Activated CD4-positive, CD25-positive, alpha-beta regulatory T cell treated with anti-CD3 and anti-CD28 coated beads, Interleukin-2, amount 50 U/mL, for 24 hours (primary cell): ENCODE measurements at places on chromosomes 12 and 14.

- ATAC-seq, result no peak
Observed at GRCh38 chr14:68563251-68564131, 229.4 kb downstream of the ZFP36L1 start.

DNA sequence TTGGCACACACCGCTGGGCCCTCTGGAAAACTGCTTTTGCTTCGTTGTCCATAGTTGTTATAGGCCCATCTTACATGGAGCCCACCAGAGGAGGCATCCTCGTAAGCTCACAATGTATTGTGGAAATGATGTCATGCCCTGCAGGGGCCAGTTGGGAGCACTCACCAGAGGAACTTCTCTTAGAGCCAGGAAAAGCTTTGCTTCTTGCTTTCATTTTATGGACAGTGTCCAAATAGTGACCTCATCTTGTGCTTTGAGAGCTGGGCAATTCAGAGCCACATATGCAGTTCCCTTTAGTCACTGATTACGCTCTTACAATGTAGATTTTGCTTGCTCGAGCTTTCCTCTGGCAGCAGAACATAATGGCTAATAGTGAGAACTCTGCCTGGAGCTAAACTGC, 275.6 kb downstream of the AACS start:
- no peak for ATAC-seq

DNA sequence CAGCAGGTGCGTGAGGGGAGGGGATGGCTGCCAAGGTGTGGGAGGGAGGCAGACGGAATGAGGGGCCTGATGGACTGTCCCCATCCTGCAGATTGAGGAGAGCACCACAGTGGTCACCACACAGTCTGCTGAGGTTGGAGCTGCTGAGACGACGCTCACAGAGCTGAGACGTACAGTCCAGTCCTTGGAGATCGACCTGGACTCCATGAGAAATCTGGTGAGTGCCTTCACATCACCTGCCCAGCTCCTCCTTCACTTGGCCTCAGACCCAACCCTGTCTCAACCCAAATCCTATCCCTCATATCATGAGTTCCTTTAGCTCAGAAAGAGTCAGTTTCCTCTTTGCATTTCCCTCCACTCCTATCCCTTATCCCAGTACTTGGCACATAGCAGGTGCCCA, 2.7 kb downstream of the KRT18 start:
- ATAC-seq, result no peak

DNA sequence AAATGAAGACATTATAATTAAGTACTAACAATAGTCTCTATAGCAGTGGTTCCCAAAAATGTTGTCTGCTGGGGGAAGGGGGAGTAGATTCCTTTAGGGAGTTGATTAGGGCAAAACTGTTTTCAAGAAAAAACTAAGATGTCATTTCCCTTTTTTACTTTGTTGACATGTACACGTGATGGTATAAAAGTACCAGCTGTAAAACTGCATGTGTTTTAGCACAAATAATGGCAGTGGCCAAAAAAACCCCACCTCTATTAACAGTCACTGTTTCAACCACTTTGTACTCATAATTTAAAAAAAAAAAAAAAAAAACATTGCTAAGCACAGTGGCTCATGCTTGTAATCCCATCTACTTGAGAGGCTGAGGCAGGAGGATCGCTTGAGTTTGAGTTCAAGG, 61.7 kb downstream of the PPP1R12A start:
- ATAC-seq, result peak; percentile 38

GRCh38 chr14:28608851-28609828, 157.4 kb upstream of the FOXG1 start:
- ATAC-seq, result no peak

DNA sequence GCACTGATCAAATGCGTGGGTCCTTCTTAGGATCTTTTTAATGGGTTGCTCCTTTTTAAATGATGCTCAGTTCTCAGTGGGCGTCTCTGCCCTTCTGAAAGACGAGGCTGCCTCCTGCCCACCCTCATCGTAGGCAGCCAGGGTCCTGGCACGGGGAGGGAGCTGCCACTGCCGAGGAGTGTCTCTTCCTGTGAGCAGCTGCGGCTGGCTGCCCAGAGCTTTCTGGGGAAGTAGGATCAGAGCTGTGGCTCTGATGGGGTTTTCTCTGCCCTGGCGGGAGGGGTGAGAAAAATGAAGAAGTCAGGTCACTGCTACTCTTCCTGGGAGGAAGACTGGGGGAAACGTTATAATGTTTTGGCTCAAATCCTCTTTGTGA, 31.1 kb upstream of the BEGAIN start:
- ATAC-seq, result no peak

DNA sequence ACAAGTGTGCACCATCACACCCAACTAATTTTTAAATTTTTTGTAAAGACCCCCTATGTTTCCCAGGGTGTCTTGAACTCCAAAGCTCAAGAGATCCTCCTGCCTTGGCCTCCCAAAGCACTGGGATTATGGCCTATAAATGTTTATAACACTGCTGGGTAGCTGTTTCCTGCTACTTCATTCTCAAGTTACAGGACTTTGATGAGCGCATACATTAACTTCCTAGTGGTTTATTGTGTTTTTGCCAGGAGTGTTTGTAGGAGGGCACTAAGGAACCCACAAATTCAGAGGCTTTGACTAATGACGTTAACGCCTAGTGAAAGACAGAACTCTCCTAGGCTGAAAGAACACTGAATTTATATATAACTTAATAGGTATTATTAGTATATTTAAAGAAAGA, 15.2 kb upstream of the NAA30 start:
- no peak for ATAC-seq

DNA sequence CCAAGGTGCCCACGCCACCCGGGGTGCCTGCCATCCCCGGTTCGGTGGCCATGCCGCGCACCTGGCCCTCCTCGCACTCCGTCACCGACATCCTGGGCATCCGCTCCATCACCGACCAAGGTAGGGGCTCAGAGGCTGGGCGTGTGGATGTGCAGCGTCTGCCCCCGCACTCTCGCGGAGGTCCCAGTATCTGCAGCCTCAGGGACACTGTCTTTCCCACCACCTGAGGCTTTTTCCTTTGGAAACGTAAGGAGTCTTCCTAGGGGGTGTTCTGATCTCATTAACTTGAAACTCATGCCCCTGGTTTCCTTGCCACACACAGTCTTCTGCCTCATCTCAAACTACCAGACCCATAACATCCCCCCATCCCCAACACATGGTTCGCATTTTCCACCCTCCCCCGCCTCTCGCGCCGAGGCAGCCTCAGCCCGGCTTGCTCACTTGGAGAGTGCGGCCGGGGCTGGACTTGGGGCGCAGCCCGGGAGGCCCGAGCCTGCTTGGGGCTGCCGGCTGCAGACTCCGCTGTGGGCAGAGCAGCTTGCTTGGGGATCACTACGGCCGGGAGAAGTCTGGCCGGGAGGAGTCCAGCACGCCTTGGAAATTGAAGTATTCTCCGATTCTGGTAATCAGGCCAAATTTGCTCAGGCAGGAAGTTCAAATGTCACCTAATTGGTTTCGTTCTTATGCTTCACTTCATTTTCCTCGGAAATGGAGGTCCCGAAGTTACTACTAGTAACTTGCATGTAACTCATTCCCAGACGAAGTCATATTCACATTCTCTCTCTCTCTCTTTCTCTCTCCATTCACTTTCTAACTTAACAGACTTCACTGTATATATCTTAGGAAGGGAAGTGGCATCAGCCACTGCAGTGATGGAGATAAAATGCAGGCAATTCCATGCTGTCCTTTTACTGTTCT, 2.0 kb downstream of the PAX9 start:
- no peak for ATAC-seq

DNA sequence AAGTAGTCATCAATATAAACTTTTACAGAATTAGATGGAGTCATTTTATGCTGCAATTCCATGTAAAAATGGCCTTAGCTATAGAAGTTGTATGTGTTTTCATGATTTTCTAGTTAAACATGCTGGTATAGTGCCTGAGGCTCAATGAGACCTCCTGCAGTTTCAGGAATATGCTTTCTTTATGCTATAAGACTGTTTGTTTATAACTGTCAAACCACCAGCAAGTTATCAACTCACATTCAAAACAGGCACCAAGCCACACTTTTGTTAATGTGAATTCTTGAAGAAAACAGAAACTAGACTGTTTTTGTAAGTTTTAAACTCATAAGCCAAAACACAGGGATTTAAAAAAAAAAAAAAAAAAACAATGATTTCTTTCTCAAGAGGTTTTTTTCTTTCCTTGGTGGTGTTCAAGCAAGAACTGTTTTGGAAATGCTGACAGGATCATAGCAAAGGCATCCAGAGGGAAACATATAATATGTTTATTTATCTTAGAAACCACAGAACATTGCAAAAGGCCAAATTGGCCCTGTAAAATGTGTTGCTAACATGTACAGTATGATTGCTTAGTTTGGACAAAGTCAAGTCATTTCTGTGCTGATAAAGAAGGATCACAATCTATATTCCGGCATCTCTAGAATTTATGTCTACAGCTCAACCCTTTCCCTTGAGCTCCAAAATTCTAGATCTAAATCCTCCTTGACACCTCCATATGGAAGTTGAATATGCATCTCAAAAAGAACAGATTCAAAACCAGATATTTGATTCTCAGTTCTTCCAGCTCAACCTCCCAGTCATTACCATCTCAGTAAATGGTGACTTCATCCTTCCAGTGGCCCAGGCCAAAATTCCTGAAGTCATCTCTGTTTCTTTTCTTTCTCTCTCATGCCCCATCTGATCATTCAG, 29.0 kb upstream of the LUM start:
- ATAC-seq, result no peak

DNA sequence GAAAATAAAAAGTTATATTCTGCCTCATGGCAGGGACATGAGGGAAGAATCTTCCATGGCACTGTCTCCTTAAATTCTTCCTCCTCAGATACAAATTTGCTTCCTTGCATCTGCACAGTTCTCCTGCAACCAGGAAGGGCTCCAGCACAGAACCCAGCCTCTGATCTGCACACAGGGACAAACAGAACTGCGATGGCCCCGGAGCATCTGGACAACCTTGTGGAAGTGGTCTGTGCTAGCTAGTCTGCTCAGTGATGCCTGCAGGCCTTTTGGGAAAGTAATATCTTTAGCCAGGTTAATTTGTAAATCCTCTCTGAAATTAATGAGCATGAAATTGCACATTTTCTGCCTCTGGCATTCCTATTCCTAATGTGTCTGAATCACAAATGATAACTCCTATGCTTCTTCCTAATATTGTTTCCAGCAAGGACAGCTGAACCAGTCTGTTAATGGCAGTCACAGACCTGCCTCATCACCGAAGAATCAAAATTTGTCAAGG, 74.8 kb downstream of the GRIP1 start:
- no peak for ATAC-seq
